ENCODE measurements at places on chromosomes 2 and 18.

- H3K36me3 ChIP-seq = no peaks in the 10 kb centered on the region
- peaks cover 34% of the 10 kb centered on the region for H3K27me3 ChIP-seq
- no peak overlapping the region for H3K27ac ChIP-seq
- H3K4me1 ChIP-seq = no peaks in the 10 kb centered on the region
- peak; percentile 46 for DNase-seq
- no peak overlapping the region for H3K4me3 ChIP-seq
These were observed 34.1 kb upstream of the GNAL start for GRCh38 chr18:11654736-11655605.

DNA sequence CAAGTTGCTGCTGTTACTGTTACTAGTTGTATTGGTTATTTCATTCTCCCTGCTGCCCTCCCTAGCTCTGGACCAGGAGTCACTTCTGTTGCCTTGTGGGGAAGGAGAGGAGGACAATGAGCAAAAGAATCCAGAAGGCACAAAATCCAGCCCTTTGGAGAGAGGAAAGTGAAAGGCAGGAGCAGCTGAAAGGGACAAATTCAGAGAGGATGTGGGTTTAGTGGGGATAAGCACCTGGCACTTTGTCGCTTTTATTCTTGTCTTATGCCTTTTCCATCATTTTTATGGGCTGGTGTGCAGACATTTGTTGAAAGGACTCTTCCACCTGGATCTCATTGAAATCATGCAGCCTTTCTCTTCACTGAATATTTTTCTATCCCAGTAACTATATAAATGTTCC, 24.3 kb upstream of the LTBP1 start:
- no peak overlapping the region for H3K27ac ChIP-seq
- H3K4me1 ChIP-seq = peaks cover 7% of the 10 kb centered on the region
- peak overlapping the region; percentile 16 for H3K4me3 ChIP-seq
- H3K27me3 ChIP-seq = no peaks in the 10 kb centered on the region
- DNase-seq = no peak

GRCh38 chr2:43009448-43009847, 217.0 kb downstream of the ZFP36L2 start:
- H3K27ac ChIP-seq = no peak overlapping the region
- H3K4me3 ChIP-seq = no peak overlapping the region
- H3K36me3 ChIP-seq = no peaks in the 10 kb centered on the region
- no peaks in the 10 kb centered on the region for H3K27me3 ChIP-seq
- peaks cover 7% of the 10 kb centered on the region for H3K4me1 ChIP-seq

DNA sequence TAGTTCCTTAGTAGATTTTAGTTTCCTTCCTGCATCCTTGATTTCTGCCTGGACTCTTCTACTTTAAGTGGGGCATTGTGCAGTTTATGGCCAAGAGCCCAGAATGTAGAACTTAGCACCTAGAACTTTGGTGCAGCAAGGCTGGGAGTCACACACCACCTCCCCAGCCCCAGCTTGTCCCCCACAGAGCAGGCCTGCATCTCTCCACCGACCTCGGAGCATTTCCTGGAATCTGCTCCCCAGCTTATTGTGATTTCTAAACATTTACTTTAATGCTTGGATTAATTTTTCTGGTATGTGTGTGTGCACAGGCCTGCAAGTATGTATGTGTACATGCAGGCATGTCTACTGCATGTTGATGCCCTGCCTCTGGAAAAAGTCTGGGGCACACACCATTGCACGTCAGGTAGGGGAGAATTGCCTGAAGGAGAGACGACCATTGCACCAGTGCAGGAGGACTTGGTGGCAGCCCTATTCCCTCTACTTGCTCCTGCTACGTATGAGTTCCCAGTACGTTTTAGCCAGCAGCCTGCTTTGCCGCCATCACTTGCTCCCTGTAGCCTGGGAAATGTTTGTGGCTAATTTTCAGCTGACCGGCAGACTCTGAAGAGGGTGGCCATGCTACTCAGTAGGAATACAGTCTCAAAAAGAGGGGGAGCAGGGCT, 419.9 kb upstream of the HS6ST1 start:
- no peaks in the 10 kb centered on the region for H3K36me3 ChIP-seq
- no peak overlapping the region for H3K27ac ChIP-seq
- no peak for DNase-seq
- peaks cover 4% of the 10 kb centered on the region for H3K4me1 ChIP-seq
- H3K27me3 ChIP-seq = no peaks in the 10 kb centered on the region
- no peak overlapping the region for H3K4me3 ChIP-seq

DNA sequence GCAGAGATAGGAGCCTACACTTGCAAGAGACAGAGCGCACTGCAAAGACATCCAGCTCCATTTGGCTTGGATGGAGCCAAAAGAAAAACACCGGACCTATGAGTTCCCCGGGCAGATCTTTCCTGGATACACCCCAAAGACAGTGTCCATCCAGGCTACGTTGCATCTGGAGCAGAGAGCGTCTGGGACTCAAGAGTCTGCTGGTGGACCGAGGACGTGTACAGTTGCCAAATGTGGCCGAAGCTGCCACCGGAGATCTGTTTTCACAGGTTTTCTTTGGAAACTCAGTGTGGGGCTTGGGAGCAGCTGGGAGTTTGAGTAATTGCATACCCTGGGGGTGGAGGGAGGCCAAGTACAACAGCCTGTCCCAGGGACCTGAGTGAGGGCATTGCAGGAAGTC, 192.3 kb upstream of the OSR1 start:
- H3K4me3 ChIP-seq = no peak overlapping the region
- DNase-seq = no peak
- no peaks in the 10 kb centered on the region for H3K36me3 ChIP-seq
- no peak overlapping the region for H3K27ac ChIP-seq

DNA sequence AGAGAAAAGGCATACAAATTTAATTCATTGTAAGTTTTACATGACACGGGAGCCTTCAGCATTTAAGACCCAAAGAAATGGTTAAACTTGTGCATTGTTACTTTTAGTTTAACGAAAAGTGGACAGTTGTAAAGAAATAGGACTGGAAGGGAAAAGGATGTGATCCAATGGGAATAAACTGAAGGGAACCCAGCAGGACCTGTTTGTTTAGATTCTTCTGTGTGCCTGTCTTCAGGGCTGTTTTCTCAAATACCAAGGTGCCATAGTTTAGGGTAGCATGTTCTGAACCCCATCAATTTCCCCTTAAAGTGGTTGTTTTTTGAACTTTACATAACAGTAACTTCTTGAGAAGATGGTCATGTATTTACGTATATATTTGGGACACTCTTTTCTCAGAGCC, 30.3 kb upstream of the CABLES1 start:
- H3K4me1 ChIP-seq = peaks cover 3% of the 10 kb centered on the region
- no peaks in the 10 kb centered on the region for H3K27me3 ChIP-seq
- H3K27ac ChIP-seq = no peak overlapping the region

- no peaks in the 10 kb centered on the region for H3K27me3 ChIP-seq
- DNase-seq = no peak
- H3K4me1 ChIP-seq = no peaks in the 10 kb centered on the region
- H3K4me3 ChIP-seq = no peak overlapping the region
- no peak overlapping the region for H3K27ac ChIP-seq
These were observed 94.6 kb downstream of the PLEKHM3 start for GRCh38 chr2:207930747-207931146.

DNA sequence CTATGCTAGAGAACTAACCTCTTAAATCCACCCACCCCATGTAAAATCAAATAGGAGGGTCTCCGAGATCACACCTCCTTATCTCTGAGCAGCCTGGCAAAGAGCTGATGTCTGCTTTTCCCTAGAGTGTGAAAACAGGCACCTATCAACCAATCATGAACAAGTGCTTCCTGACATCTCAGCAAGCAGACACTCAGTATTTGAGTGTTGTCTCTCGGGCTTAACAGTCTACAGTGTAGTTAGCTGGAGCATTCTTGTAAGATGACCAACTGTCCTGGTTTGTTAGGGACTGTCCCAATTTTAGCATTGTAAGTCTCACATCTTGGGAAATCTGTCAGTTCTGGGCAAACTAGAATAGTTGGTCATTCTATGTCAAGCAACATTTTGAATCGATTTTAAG, 26.4 kb downstream of the MARCHF4 start:
- H3K4me1 ChIP-seq = peaks cover 32% of the 10 kb centered on the region
- no peaks in the 10 kb centered on the region for H3K27me3 ChIP-seq
- H3K27ac ChIP-seq = no peak overlapping the region
- DNase-seq = no peak

- H3K36me3 ChIP-seq = no peaks in the 10 kb centered on the region
- H3K4me1 ChIP-seq = peaks cover 3% of the 10 kb centered on the region
- no peak overlapping the region for H3K4me3 ChIP-seq
- no peak for DNase-seq
- H3K27me3 ChIP-seq = peaks cover 9% of the 10 kb centered on the region
These were observed 18.1 kb downstream of the ABCB11 start for GRCh38 chr2:169012812-169013627.

- H3K4me3 ChIP-seq = no peak overlapping the region
- no peak for DNase-seq
These were observed 3.3 kb upstream of the WNT6 start for GRCh38 chr2:218856167-218856895.

DNA sequence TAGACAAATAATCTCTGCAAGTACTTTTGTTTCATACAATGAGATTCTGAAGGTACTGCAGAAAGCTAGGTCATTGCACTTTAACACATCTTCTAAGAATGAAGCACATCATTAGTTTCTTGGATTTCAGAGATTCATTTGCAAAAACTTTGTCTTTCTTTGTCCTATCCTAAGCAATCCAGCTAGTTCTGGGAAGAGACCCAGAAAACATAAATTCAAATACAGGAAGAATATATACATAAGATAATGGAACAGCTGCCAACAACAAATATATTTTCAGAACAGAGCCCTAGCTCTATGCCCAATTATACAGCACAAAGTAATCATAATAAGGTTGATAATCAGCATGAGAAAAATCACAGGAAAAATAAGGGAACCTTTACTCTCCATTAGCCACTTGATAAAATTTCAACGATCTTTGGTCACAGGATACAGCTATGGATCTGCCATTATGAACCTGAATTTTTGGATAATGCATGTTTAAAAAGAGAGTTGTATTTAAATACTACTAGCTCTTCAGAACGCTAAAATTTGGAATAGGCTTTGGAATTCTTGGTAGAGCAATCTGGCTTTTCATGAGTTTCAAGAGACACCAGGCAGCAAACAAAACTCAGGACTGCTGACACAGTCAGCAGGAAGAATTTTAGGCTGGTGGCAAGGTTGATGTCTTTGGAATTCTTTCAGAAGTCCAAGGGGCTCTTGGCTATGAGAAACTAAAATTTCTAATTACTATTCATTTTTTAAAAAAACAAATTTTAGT, 250.4 kb upstream of the SMIM21 start:
- H3K4me1 ChIP-seq = no peaks in the 10 kb centered on the region
- H3K27me3 ChIP-seq = no peaks in the 10 kb centered on the region
- no peak overlapping the region for H3K4me3 ChIP-seq
- no peaks in the 10 kb centered on the region for H3K36me3 ChIP-seq
- DNase-seq = no peak

DNA sequence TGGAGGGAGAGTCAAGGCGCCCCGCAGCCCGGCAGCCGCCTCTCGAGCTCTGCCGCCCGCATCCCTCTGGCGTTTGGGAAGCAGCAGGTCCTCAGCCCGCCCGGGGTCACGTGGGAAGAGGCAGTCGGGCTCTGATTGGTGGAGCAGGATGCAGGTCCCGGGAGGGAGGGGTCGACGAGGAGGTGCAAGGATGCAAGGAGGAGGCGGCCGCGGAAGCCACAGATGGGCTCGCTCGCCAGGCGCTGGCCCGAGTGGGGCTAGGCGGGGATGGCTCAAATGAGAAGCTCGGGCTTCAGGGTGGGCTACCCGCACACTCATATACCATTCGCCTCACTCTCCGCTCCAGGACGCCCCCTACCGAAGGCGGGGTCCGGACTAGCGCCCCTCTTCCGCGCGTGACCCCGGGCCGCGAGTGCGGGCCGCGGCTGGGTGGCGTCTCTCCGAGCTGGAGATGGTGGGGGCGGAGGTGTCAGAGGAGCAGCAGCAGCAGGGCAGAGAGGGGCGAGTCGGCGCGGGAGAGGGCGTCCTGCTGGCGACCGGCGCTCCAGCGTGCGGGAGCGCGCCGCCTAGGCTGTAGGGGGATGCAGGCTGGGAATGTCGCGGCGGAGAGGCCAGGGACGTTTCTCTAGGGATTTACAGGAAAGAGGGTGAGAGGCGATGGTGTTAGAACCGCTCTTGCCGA, at the start of gene TMEFF2:
Gene TMEFF2, minus strand, starts transcription at position 68 of the 682 bp plus-strand sequence. CDS start 409 bp downstream, outside the sequence.
- H3K27ac ChIP-seq = peak within 1 kb of the TSS; percentile 88
- H3K36me3 ChIP-seq = no peaks in the 10 kb centered on the region
- peak; percentile 89 for DNase-seq
- peak within 1 kb of the TSS; percentile 87 for H3K4me3 ChIP-seq
- H3K27me3 ChIP-seq = peaks cover 3% of the 10 kb centered on the region

- H3K4me1 ChIP-seq = no peaks in the 10 kb centered on the region
- DNase-seq = no peak
- H3K27me3 ChIP-seq = no peaks in the 10 kb centered on the region
- H3K36me3 ChIP-seq = peaks cover under 1% of the 10 kb centered on the region
- no peak overlapping the region for H3K27ac ChIP-seq
- H3K4me3 ChIP-seq = no peak overlapping the region
These were observed 68.6 kb downstream of the ZAP70 start for GRCh38 chr2:97781981-97782380.

- no peak overlapping the region for H3K27ac ChIP-seq
- no peaks in the 10 kb centered on the region for H3K4me1 ChIP-seq
- H3K4me3 ChIP-seq = no peak overlapping the region
- no peaks in the 10 kb centered on the region for H3K36me3 ChIP-seq
- H3K27me3 ChIP-seq = no peaks in the 10 kb centered on the region
These were observed 154.7 kb upstream of the DOK6 start for GRCh38 chr18:69246027-69246426.

DNA sequence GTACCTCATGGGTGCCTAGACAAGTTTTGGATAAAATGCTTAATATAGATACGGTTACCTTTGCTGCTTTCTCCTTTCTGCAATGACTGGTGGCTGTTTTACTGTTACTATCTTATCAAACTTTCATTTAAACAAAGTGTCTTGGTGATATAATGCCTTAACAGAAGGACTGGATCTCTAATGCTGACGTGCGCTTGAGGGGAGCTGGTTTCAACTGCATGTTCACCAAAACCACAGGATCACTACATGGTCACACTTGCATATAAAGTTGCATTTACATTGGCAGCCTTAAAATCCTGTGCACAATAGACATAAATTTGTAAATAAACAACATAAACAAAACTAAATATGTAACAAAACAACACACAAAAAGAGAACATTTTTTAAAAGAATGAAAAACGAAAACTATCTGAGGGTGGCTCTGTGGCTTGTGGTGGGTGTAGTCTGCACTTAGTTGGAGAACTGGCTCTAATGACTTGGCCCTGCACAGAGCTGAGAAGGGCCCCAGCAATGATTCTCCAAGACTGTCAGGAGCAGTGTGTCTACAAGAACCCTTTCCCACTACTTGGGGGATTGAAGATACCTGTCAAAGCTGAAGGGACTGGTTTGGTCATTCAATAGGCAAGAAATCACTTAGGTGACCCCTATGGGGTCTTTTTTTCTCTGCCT, 135.5 kb downstream of the UXS1 start:
- no peaks in the 10 kb centered on the region for H3K27me3 ChIP-seq
- no peak for DNase-seq
- H3K4me3 ChIP-seq = no peak overlapping the region
- H3K4me1 ChIP-seq = no peaks in the 10 kb centered on the region
- H3K27ac ChIP-seq = no peak overlapping the region
- H3K36me3 ChIP-seq = no peaks in the 10 kb centered on the region

All from neuronal stem cell (in vitro differentiated cells).